Daoy (cell line): ENCODE measurements at places on chromosomes 11 and 22. TPM values are rescaled to one million over a fixed set of nuclear protein-coding genes. Genes with fewer than 3 reads are reported as not detected.

DNA sequence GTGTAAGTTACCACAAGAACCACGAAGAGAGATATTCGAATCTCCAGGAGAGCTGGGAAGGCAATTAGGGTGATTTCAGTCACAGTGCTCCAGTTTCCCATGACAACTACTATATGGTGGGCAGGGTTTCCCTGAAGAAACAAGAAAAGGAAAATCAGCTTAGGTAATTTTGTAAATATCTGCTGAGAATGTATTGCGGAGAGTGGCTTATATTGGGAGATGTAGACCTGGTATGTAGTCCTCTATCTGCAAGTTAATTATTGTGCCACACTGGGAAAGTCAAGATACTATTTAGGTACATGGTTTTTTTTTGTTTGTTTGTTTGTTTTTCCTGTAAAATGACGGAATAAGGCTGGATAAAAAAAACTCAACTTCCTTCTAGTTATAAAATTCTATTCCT lies at the start of gene OR6M1:
TSS of gene OR6M1 (minus strand) at position 101 of the 400 bp plus-strand sequence. CDS start at position 101, 0 bp downstream.
- peak; percentile 11 for DNase-seq

DNA sequence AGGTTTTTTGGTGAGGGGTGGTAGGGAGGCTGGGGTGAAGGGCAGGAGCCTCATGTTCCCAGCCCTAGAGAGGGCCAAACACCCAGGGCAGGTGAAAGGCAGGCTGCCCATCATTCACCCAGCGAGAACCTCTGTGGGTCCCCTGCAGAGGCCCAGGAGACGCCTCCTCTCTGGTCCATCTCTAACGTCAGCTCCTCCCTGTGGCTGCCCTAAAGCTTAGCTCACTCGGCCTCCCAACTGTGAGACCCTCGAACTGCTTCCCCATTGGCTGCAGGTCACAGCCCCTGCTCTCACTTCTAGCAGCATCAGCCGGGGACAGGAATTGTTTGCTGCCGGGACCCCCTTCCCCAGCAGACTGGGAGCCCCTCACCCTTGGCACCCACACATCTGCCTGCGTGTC lies 615 bp upstream of the NFAM1 start:
- DNase-seq: no peak

DNA sequence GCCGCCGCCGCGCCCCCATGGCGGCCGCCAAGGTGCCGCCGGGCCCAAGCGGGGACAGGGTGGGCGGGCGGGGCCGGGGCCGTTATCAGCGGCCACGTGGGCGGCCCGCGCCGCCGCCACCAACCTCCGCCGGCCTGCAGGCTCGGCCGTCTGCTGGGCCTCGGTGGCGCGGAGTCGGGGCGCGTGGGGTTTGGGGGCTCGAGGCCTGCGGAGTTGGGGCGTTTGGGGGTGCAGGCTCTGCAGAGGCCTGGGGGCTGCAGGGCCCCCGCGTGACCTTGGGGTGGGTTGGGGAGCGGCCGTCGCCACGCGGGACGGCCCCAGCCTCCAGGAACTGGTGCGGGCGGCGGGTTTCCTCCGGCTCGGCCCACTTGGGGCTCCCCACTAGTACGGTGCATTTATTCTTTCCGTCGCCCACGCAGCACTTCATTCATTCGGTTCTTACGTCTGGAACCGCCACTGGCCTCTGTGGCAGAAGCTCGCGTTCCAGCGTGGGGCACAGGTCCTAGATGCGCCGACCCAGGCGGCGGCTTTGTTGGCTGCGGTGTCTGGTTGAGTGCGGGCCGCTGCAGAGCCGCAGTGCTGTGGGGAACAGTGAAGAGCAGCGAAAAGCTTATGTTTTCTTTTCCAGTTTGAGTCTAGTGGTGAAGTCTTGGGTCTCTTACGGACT lies 740 bp upstream of the TRMT2A start:
- DNase-seq: no peak

PTGDR2 gene
- 0.06 TPM in 1 of 2 replicates, not detected in the other for total RNA-seq
